Regular cardiac myocyte (primary cell): ENCODE measurements at places on chromosomes 3 and 15. TPM values are rescaled to one million over a fixed set of nuclear protein-coding genes. Genes with fewer than 3 reads are reported as not detected.

Gene CA12
- total RNA-seq = 60.4 and 195 TPM in 2 replicates

Gene B3GALNT1
- 28.8 and 33.0 TPM in 2 replicates for total RNA-seq

Gene NSMCE3
- total RNA-seq = 8.5 and 10.7 TPM in 2 replicates

Gene HESX1
- under 0.01 and 0.85 TPM in 2 replicates for total RNA-seq

Gene NEO1
- total RNA-seq = 5.6 and 13.5 TPM in 2 replicates

Gene ARGFX
- not detected in 2 replicates for total RNA-seq

Gene FES
- total RNA-seq = 15.7 and 30.2 TPM in 2 replicates

Gene SI
- not detected in 2 replicates for total RNA-seq

Gene GPR87
- under 0.01 TPM in 2 replicates for total RNA-seq
